AG04450 (cell line): ENCODE measurements at places on chromosomes 7 and 10.
A peak's percentile ranks its signal among the peaks of the same experiment; 100 is the strongest.

- DNase-seq, result no peak
Measured at GRCh38 chr7:70782796-70783195, 349.1 kb upstream of the GALNT17 start.

DNA sequence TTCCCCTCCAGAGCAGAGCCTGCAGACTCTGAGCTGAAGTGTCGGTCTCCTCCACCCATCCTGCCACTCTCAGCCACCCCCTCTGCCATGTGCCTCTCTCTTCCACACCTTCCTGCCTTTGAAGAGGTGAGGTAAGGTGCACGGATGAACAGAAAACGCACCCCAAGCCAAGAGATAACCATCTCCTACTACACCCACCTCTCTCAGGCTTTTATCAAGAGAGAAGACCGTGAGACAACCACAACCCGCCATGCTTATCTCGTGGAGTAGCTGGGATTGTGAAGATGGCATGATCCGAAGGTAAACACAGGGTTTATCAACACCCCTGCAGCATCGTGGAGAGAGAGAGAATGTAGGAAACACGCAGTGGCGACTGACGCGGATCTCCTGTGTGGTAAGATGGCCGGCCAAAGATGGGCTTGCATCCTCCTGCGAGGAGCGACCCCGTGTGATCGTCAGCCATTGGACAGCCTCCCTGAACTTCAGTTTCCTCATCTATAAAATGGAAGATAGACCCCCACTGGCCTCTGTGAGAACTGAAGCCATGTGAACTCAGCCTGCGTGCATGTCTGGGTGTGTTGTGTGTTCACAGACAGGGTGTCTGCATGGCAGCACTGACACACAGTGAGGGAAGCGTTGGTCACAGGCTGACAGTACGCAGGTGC, 219.0 kb downstream of the DIP2C start:
- no peak for DNase-seq

DNA sequence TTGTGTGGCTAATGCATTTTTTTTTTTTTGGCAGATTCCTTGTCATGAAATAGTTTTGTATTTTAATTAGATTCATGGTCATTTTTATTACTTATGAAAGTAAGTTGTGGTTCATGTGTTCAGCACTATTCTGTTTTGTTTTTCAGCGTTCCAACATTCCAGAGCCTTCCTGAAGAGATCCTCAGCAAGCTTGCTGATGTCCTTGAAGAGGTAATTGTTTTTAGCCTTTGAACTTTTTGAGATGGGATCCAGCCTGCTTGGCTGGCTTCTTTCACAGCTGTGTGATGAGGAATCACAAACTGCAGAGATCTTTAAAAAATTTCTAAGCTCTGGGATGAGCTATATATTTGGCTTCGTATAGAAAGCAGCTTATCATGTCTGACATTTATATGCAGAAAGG, 208.0 kb upstream of the CSTF2T start:
- no peak for DNase-seq

DNA sequence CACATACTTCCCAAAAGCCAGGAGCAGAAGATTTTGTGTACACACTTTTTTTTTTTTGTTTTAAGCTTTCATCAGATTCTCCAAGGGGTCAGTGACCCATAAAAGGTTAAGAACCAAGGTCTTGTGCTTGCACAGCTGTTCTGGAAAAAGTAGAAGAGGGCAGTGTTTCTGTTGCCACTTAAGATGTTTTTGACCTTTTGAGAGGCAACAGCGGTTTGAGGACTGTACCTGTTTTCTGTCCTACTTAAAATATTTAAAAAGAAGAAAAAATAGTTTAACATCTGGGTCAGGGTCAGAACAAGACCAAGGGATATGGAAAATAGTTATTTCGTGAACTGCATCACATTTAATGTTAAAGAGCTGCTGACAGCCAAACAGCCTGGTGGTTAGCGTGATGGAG, 32.9 kb downstream of the AUTS2 start:
- DNase-seq, result no peak

GRCh38 chr10:93746844-93747284, 10.9 kb upstream of the LGI1 start:
- DNase-seq, result peak; percentile 65

DNA sequence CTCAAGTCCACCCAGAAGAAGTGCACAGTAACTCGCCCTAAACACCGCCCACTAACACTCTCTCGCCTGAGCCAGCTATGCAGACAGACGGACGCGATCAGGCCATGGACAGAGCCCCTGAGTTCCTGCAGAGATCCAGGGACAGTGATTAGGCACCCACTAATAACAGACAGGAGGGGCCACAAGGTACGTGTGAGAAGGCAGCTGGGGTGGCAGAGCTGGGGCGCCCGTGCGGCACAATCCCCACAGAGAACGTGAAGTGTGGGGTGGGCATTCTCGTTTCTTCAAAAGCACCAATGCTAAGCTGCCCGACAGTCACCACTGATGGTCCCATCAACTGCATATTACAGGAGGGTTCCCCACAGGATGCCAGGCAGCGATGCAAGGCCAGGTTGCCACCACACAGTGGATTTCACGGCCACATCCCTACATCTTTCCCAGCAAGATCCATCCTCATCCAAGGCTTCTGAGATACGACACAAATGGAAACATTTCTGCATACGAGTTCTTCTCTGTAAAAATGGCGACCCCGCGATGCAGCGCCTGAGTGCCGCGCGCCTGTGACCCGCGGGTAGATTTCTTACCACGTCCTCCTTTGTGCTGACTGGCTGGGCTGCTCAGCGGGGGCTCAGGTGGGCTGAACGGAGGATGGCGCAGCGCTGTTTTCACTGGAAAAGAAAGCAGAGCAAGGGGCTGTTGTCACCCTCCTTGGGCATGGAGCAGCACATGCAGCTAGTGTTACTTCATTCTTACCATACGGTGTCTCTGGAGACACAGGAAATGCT, 237.5 kb downstream of the TNS3 start:
- no peak for DNase-seq
